ENCODE measurements at places on chromosomes 4 and X. TPM values are rescaled to one million over a fixed set of nuclear protein-coding genes. Genes with fewer than 3 reads are reported as not detected.

ZNF157 gene
- total RNA-seq = 0.13 TPM

GRCh38 chr4:118969359-118969758 lies 80.7 kb downstream of the SYNPO2 start:
- no peak overlapping the region for H3K27ac ChIP-seq
- peak; percentile 75 for DNase-seq
- no peak overlapping the region for H3K4me3 ChIP-seq
- peaks cover 21% of the 10 kb centered on the region for H3K4me1 ChIP-seq
- no peaks in the 10 kb centered on the region for H3K36me3 ChIP-seq
- H3K27me3 ChIP-seq = no peaks in the 10 kb centered on the region

GRCh38 chr4:108619372-108620100 lies 840 bp upstream of the RPL34 start:
- no peaks in the 10 kb centered on the region for H3K27me3 ChIP-seq
- peaks cover 3% of the 10 kb centered on the region for H3K4me1 ChIP-seq
- H3K27ac ChIP-seq = no peak overlapping the region
- no peak for DNase-seq

GRCh38 chr4:42329421-42329820 lies 67.9 kb upstream of the SHISA3 start:
- no peaks in the 10 kb centered on the region for H3K27me3 ChIP-seq
- no peak for DNase-seq
- no peaks in the 10 kb centered on the region for H3K36me3 ChIP-seq
- H3K4me1 ChIP-seq = no peaks in the 10 kb centered on the region

GRCh38 chrX:18578546-18578945 lies 93.4 kb downstream of the RS1 start:
- no peaks in the 10 kb centered on the region for H3K27me3 ChIP-seq
- H3K4me1 ChIP-seq = no peaks in the 10 kb centered on the region
- no peaks in the 10 kb centered on the region for H3K36me3 ChIP-seq
- H3K4me3 ChIP-seq = no peak overlapping the region

- no peak overlapping the region for H3K27ac ChIP-seq
- no peak overlapping the region for H3K4me3 ChIP-seq
- H3K27me3 ChIP-seq = no peaks in the 10 kb centered on the region
- no peaks in the 10 kb centered on the region for H3K4me1 ChIP-seq
- no peak for DNase-seq
- no peaks in the 10 kb centered on the region for H3K36me3 ChIP-seq
Observed at GRCh38 chr4:18524667-18525066, 503.1 kb upstream of the LCORL start.

DNA sequence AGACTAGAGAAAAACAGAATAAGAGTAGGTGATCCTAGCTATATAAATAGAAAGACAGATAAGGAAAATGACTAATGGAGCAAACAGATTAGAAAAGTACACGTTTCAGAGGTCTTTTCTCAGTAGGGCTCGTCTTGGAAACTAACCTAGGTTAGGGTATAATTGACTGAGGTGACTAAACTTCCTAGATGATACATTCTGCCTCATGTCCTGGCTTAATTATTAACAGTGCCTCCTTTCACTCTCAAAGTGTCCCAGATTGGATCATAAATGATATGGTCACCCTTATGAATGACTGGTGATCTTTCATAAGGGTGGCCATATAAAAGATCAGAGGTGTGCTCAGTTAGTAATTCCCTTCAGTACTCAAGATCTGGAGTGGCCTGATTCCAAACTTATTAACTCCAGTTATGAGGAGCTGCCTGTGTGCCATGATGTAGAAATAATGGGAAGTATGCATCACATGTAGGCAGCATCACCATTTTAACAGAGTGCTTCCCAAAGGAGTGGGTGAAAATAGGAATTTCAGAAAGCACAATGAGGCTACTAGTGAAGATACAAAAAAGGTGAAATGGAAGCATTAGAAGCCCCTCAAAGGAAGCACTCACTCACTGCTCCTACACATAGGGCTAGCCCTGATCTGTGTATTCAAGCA lies 14.7 kb upstream of the GRIA3 start:
- no peaks in the 10 kb centered on the region for H3K4me1 ChIP-seq
- no peaks in the 10 kb centered on the region for H3K27me3 ChIP-seq
- H3K36me3 ChIP-seq = no peaks in the 10 kb centered on the region
- no peak for DNase-seq
- H3K27ac ChIP-seq = no peak overlapping the region

ERCC6L gene
- 0.13 TPM for total RNA-seq

Data from aorta (tissue), 5 donors.